NCI-H526 (cell line): ENCODE measurements at places on chromosomes 13 and 19.

- DNase-seq, result no peak
Measured at GRCh38 chr13:23516190-23516589, 54.0 kb upstream of the TNFRSF19 start.

DNA sequence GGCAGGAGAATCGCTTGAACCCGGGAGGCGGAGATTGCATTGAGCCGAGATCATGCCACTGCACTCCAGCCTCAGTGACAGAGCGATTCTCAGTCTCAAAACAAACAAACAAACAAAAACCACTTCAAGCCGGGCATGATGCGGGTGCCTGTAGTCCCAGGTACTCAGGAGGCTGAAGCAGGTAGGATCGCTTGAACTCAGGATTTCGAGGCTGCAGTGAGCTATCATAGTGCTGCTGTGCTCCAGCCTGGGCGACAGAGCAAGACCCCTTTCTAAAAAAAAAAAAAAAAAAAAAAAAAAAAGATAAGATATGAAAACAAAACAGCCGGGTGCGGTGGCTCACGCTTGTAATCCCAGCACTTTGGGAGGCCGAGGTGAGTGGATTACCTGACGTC is 12.9 kb downstream of the PPP1R14A start:
- no peak for DNase-seq

DNA sequence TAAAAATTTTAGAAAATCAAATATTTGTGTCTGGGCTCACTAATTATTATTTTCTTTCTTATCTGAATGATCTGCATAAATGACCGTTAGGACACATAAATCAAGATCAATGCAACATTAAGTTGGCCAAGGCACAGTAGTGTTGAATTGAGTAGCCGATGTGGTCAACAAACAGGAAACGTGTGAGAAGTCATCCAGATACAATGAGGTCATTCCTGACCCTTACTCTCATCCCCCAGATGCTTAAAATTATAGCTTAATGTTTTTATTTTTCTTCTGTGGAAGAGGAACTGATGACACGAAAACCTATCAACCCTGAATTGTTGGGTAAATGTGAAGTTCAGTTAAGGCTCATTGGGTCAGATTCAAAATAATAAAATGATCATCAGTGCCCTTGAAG is 222.9 kb downstream of the RFC3 start:
- no peak for DNase-seq

DNA sequence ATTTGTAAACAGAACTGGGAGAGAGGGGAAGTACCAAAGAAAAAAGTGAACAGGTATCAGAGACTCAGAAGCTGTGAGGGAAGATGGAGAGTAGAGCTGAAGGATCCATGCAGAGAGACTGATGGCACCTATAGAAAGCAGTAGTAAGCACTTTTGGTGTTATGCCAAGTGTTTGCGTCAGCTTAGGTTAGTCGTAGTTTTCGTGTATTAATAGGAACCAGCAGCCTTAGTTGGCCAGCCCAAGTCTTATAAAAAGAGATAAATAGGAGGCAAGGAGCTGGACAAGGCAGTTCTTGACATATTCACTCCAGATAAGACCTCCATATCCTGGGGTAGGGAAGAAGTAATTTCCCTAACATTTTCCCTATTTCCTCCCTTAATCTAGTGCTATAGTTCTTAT is 214.2 kb downstream of the OXGR1 start:
- DNase-seq, result no peak

DNA sequence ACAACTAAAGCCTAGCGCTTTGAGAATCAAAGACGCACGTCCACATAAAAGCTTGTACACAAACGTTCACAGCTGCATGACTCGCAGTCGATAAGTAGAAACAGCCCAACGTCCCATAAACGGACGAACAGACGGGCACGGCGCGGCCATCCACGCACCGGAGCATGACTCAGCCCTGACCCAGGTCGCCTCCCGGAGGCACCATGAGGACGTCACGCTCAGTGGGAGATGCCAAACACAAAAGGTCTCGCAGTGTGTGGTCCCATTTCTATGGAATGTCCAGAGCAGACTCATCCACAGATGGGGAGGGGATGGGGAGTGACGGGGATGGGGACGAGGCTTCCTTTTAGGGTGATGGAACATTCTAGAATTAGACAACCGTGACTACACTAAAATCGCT is 9.4 kb downstream of the POLRMT start:
- DNase-seq, result no peak

DNA sequence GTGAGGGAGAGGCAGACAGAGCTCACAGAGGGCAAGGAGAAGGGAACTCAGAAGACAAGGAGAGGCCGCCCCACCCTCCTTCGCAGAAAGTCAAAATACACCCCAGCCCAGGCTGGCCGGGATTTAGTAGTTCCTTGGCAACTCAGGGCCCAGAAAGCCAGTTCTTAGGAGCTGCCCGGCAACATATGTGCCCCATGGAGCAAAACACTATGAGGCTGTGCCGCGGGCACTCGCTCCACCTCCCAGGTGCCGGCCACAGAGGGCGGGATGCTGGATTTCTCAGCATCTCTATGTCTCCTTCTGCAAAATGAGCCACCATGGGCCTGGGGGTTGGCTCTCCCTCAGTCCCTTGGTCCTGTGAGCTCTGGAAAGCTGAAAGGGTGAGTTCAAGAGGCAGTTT is 93.8 kb upstream of the CACNA1A start:
- no peak for DNase-seq

- peak; percentile 51 for DNase-seq
Measured at GRCh38 chr19:41249707-41250423, 14.3 kb upstream of the HNRNPUL1 start.

DNA sequence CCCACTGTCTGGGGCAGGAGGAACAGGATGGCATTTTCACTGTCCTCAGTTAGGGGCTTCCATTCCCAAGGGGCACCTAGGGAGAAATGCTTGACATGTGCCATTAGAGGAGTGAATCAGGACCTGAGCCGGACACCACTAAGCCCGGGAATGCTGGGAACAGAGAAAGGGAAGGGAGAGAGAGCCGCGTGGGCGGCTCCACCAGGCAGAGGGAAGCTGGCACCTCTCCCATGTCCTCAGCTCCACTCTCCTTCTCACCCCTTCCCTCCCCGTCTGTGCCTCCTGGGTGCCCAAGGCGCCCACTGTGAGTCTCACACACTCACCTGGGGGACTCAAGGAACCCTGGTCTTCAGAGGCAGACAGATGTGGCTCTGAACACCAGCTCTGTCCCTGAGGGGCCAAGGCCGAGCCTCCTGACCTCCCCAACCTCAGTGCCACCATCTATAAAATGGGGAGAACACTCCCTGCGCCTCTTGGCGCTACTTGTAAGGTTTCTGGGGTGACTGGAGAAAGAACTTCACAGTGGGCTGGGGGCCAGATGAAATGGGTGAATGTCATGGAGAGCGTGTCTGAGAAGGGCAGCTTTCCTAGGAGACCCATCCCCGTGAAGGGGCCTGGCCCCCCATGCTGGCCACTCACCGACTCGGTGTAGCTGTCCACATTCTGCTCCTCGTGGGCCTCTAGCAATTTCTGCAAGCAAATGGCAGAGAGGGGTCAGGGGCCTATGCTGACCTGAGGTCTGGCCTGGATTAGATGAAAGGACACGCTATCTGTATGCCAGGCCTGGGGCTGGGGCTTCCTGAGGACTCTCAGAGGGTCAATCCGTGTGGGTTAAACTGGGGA is 5.3 kb upstream of the KPTN start:
- DNase-seq, result no peak

- no peak for DNase-seq
Measured at GRCh38 chr13:108944760-108945159, 315.3 kb downstream of the MYO16 start.

GRCh38 chr19:52734331-52734892 is 432 bp downstream of the ZNF611 start:
- peak; percentile 67 for DNase-seq

DNA sequence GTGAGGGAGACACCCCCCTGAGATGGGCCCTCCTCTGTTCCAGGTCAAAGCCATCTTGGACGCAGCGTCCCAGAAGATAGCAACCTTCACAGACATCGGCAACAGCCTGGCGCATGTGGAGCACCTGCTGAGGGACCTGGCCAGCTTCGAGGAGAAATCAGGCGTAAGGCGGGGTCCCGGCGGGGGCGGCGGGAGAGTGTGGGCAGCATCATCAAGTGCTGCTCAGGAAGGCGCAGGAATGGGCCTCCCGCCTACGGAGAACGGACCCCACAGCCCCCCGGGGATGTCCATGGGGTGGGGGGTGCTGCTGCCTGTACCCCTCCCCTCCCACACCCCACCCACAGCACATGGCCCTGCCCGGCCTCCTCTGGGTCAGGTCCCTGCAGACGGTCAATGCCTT is 31.2 kb upstream of the F7 start:
- no peak for DNase-seq

DNA sequence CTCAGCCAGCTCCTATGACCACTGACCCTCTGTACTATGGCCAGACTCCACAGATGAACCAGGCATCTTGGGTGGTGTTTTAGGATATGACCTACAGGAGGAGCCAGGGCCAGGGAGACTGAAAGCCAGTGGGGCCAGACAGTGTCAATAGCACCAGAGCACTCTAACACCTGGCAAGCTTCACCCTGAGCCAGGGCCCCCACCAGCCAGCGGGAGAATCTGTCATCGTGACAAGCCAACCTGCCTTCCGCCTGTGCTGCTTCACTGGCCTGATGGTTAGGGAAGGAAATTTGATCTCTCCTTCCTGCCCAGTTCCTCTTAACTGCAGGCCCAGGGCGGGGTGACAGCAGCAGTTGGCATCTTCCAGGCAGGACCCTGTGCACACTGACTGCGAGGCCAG is 222.4 kb downstream of the UQCRFS1 start:
- DNase-seq, result peak; percentile 30

- DNase-seq, result no peak
Measured at GRCh38 chr19:30269638-30270037, 102.5 kb upstream of the ZNF536 start.

DNA sequence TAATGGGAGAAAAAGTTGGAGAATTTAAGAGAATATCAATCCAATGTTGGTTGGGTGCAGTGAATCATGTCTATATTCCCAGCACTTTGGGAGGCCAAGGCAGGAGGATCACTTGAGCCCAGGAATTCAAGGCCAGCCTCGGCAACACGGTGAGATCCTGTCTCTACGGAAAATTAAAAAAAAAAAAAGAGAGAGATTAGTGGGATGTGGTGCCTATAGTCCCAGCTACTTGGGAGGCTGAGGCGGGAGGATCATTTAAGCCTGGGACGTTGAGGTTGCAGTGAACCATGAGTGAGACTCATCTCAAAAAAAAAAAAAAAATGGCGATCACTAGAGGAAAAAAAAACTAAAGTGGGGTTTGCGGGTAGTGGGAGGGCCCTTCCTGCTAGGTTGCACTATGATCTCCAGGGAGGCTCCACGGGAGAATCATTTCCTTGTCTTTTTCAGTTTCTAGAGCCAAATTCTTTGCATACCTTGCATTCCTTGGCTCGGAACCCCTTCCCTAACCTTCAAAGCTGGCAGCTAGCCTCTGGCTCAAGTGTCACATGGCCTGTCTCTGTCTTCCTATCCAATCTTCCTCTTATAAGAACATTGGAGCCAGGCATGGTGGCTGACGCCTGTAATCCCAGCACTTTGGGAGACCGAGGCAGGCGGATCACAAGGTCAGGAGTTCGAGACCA is 5.8 kb upstream of the ERCC2 start:
- no peak for DNase-seq

DNA sequence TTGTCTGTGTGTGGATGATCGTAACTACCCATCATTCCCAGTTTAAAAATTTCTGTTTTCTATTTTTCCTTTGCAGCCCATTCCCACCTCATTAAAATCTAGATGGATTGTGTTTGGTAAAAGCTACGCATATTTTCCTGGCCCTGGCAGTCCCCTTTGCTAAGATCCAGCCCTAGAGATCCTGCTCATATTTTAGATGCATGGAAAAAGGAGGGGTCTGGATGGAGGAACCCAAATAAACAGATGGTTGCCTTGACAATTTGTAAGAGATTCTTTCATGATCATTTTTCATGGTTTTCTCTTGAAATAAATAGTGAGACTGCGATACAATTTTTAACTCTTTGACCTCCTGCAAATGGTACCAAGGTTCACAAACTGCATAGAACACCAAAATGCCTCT is 174.4 kb downstream of the SLC7A1 start:
- no peak for DNase-seq

GRCh38 chr19:45929247-45929646 is 14.7 kb upstream of the NANOS2 start:
- no peak for DNase-seq

DNA sequence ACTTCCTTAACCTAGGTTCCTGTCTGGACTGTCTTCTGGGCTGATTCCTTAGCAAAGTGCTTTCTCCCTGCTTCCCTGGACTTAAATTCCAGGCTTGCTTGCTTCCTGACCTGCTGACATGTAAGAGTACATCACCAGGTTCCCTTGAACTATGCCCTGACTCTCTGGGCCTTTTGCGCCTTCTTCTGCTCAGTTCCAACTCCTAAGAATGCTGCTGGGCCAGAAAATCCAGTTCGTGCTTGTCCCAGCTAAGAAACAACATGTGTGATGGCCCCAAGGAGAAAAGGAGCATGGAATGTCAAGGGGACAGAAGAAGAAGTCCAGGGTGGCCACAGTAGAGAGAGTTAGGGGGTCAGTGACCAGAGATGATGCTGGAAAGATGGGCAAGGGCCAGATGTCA is 42.6 kb upstream of the MBNL2 start:
- no peak for DNase-seq

- no peak for DNase-seq
Measured at GRCh38 chr13:40031031-40031430, 375.6 kb downstream of the COG6 start.

DNA sequence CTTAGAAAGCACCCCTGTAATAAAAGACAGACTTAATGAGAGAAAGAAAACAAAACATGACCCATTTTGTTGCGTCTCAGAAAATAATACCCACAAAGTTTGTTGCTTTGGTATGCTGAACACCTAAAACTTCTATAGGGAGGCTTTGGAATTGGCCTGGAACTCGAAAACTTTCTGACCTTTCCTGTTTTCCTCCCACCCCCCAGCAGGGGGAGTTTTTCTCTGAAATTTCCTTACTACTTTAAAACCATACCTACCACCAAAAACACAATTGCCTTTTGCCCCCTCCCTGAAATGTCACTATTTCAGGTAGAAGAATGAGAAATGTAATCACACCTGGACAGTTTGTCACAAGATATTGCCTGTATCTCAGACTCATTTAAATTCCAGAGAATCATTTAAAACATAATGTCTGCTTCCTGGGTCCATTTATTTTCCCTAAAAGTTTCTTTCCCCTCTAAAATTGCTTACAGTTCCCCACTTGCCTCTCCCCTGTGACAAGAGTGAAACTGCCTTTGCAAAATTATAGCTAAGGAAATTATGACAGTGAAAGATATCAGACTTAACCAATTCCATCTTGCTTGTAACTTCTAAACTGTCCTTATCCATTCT is 2700.2 kb downstream of the PCDH9 start:
- no peak for DNase-seq

GRCh38 chr13:75393839-75394520 is 88.0 kb downstream of the TBC1D4 start:
- DNase-seq, result no peak

DNA sequence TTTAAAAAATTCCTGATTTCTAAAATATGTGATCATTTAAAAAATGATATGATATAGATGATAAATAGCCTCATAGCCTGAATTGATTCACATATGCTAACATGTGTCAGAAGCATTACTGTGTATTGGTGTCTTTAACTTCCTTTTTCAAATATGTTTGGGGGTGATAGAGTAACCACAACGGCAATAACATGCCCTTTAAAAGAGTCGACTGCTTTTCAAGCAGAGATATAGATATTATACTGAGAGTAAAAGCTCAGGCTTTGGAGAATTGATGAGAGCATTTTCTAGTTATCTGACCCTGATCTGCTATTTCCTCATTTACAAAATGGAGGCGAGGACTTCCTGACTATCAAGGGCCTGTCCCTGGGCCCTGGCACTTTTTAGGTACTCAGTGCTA is 260.5 kb downstream of the DCT start:
- DNase-seq, result no peak

GRCh38 chr19:56810260-56810659 is 30.3 kb downstream of the PEG3 start:
- no peak for DNase-seq
